ENCODE measurements at places on chromosomes 4 and X. TPM values are rescaled to one million over a fixed set of nuclear protein-coding genes. Genes with fewer than 3 reads are reported as not detected.

Gene DUX4
- total RNA-seq = not detected

Gene NMU
- 0.90 TPM for total RNA-seq

GRCh38 chr4:172173206-172173605 is 360.0 kb downstream of the GALNTL6 start:
- no peaks in the 10 kb centered on the region for H3K4me1 ChIP-seq
- no peaks in the 10 kb centered on the region for H3K36me3 ChIP-seq
- H3K27ac ChIP-seq = no peak overlapping the region
- H3K27me3 ChIP-seq = no peaks in the 10 kb centered on the region

GRCh38 chrX:94662689-94663088 is 988.7 kb downstream of the FAM133A start:
- no peak overlapping the region for H3K27ac ChIP-seq
- H3K36me3 ChIP-seq = no peaks in the 10 kb centered on the region
- no peak for DNase-seq
- H3K4me3 ChIP-seq = no peak overlapping the region

DNA sequence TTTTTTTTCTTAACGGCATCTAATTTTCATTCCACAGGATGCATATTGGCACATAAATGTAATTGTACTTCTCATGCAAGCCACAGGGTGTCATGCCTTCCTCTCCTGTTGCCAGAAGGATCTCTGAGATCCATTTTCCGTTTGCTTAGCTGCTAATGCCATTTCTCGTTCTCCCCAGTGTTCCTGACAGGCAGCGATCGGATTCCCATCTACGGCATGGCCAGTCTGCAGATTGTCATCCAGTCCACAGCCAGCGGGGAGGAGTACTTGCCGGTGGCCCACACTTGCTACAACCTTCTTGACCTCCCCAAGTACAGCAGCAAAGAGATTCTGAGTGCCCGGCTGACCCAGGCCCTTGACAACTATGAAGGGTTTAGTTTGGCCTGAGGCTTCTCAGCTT is 8.9 kb upstream of the NAP1L5 start:
- no peak overlapping the region for H3K4me3 ChIP-seq
- H3K4me1 ChIP-seq = no peaks in the 10 kb centered on the region
- peaks cover 37% of the 10 kb centered on the region for H3K36me3 ChIP-seq
- DNase-seq = no peak
- no peaks in the 10 kb centered on the region for H3K27me3 ChIP-seq

- no peaks in the 10 kb centered on the region for H3K4me1 ChIP-seq
- no peak overlapping the region for H3K27ac ChIP-seq
- H3K4me3 ChIP-seq = no peak overlapping the region
- DNase-seq = no peak
- no peaks in the 10 kb centered on the region for H3K27me3 ChIP-seq
- peaks cover 4% of the 10 kb centered on the region for H3K36me3 ChIP-seq
Observed at GRCh38 chrX:42824541-42824940, 46.6 kb upstream of the PPP1R2C start.

Gene MTNR1A
- not detected for total RNA-seq

GRCh38 chr4:114383721-114384120 is 214.9 kb upstream of the UGT8 start:
- no peaks in the 10 kb centered on the region for H3K36me3 ChIP-seq
- H3K27me3 ChIP-seq = peaks cover 9% of the 10 kb centered on the region
- no peak overlapping the region for H3K4me3 ChIP-seq
- no peaks in the 10 kb centered on the region for H3K4me1 ChIP-seq
- no peak for DNase-seq
- H3K27ac ChIP-seq = no peak overlapping the region

Gene CDS1
- total RNA-seq = 0.30 TPM

DNA sequence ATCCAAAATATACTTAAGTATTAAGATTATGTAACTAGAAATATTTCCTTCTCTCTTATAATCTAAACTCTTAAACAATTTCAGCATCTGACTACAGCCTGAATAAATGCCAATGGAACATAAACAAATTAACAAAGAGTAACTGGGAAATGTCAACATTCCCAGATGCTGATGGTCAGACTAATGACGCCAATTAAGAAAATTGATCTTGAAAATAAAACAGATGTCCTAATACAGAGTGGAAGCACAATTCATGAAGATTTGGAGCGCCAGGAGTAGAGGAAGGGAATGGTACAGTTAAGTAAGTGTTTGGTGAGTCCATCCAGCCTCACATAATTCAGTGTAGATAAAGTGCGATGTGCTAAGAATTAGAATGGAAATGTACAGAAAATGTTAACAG is 203.7 kb upstream of the NWD2 start:
- H3K36me3 ChIP-seq = no peaks in the 10 kb centered on the region
- no peaks in the 10 kb centered on the region for H3K27me3 ChIP-seq
- no peak for DNase-seq
- no peaks in the 10 kb centered on the region for H3K4me1 ChIP-seq

DNA sequence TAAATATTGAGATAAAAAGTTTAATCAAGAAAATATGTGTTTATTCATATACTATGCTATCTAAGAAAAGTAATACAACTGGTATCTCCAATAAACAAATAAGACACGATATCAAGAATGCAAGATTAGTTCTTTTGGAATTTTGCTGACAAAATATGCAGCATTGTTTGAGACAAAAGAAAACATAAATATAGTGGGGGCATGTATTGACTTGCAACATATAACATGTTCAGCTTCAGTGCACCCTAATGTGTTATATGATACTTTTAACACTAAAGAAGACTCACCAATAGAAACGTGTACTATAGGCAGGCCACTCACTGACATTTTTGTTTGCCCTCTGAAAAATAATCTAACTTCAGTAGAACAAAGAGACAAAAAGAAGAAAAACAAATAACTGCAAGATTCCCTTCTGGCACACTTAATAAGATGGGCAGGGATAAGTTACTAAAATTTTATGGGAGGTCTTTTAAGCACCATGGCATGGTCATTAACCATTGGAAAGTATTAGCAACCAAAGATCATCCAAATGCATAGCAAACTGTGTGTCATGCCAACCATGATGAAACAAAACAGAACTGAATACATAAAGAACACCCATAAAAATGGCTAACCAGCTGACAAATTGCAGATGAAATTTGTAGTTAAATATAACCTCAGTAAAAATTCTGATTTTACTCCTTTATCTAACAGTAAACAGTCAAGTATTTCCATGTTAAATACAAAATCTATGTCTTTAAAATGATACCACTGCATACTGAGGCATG is 447.9 kb upstream of the FAM241A start:
- H3K27me3 ChIP-seq = no peaks in the 10 kb centered on the region
- no peaks in the 10 kb centered on the region for H3K36me3 ChIP-seq
- no peaks in the 10 kb centered on the region for H3K4me1 ChIP-seq
- no peak for DNase-seq

GRCh38 chr4:38002451-38003071 is 42.4 kb downstream of the PTTG2 start:
- no peak for DNase-seq
- H3K4me3 ChIP-seq = no peak overlapping the region
- peaks cover 9% of the 10 kb centered on the region for H3K36me3 ChIP-seq
- H3K27me3 ChIP-seq = no peaks in the 10 kb centered on the region
- no peak overlapping the region for H3K27ac ChIP-seq
- peaks cover 59% of the 10 kb centered on the region for H3K4me1 ChIP-seq

- peaks cover 39% of the 10 kb centered on the region for H3K27me3 ChIP-seq
- H3K4me3 ChIP-seq = no peak overlapping the region
- H3K36me3 ChIP-seq = no peaks in the 10 kb centered on the region
- H3K27ac ChIP-seq = no peak overlapping the region
- no peaks in the 10 kb centered on the region for H3K4me1 ChIP-seq
Observed at GRCh38 chr4:41857226-41857641, 78.0 kb upstream of the TMEM33 start.

GRCh38 chr4:2069986-2070385 is 10.9 kb downstream of the NAT8L start:
- H3K27me3 ChIP-seq = no peaks in the 10 kb centered on the region
- no peak for DNase-seq
- H3K36me3 ChIP-seq = no peaks in the 10 kb centered on the region
- no peak overlapping the region for H3K4me3 ChIP-seq
- H3K27ac ChIP-seq = no peak overlapping the region
- H3K4me1 ChIP-seq = no peaks in the 10 kb centered on the region

Gene TMEM31
- total RNA-seq = not detected

Gene PPP4R3C
- total RNA-seq = not detected

GRCh38 chr4:10577508-10578426 is 106.8 kb downstream of the CLNK start:
- H3K27me3 ChIP-seq = no peaks in the 10 kb centered on the region
- no peaks in the 10 kb centered on the region for H3K36me3 ChIP-seq
- no peak overlapping the region for H3K4me3 ChIP-seq
- peaks cover 9% of the 10 kb centered on the region for H3K4me1 ChIP-seq
- no peak overlapping the region for H3K27ac ChIP-seq

Gene DNAAF6
- total RNA-seq = not detected

Gene DCHS2
- not detected for total RNA-seq

GRCh38 chrX:134513091-134513490 is 53.1 kb downstream of the HPRT1 start:
- no peaks in the 10 kb centered on the region for H3K27me3 ChIP-seq
- no peaks in the 10 kb centered on the region for H3K4me1 ChIP-seq
- H3K4me3 ChIP-seq = no peak overlapping the region
- peaks cover 13% of the 10 kb centered on the region for H3K36me3 ChIP-seq

GRCh38 chr4:89410687-89411086 is 103.1 kb upstream of the GPRIN3 start:
- no peak overlapping the region for H3K4me3 ChIP-seq
- DNase-seq = no peak
- H3K4me1 ChIP-seq = no peaks in the 10 kb centered on the region
- H3K27me3 ChIP-seq = no peaks in the 10 kb centered on the region
- no peak overlapping the region for H3K27ac ChIP-seq

DNA sequence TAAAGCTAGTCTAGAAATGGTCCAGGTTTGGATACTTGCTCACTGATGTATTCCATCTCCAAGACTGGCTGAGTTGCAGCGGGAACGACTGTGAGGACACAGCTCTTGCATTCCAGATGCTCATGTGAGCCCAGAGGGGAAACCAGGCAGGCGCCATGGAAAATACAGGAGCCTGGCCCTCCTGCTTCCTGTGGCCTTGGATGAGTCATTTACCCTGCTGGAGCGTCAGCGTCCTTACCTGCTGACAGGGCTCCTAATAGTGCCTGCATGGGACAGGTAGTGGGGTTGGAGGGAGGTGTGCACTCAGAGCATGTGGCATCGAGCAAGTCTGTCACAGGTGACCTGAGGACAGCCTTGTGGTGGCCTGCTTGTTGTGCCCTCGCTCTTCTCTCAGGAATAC is 69.4 kb downstream of the NSG1 start:
- H3K4me3 ChIP-seq = no peak overlapping the region
- H3K36me3 ChIP-seq = peaks cover 16% of the 10 kb centered on the region
- peaks cover 13% of the 10 kb centered on the region for H3K4me1 ChIP-seq
- no peak overlapping the region for H3K27ac ChIP-seq

- no peak overlapping the region for H3K4me3 ChIP-seq
- H3K27me3 ChIP-seq = peaks cover 9% of the 10 kb centered on the region
- no peak overlapping the region for H3K27ac ChIP-seq
- no peaks in the 10 kb centered on the region for H3K36me3 ChIP-seq
- no peaks in the 10 kb centered on the region for H3K4me1 ChIP-seq
- DNase-seq = no peak
Observed at GRCh38 chr4:47744253-47744652, 93.6 kb downstream of the CORIN start.

Gene SPATA18
- total RNA-seq = not detected

Gene F8A3
- total RNA-seq = 8.2 TPM

DNA sequence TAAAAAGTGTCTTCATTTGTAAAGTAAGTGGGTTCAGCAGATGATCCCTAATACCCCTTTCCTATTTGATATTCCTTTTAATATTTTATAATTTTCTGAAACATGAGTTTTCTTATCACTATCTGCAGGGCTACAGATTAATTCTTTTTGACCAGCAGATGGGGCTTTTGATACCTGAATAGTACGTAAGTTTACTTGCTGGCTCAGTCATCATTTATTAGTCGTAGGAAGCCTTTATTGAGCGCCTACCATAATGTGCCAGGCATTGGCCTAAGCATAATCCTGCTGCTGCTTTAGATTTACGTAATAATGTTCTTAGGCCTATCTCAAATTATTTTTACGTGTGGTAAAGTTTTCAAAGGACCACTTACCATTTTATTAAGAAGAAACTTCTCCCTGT is 33.1 kb downstream of the OSTC start:
- no peak overlapping the region for H3K27ac ChIP-seq
- H3K4me1 ChIP-seq = no peaks in the 10 kb centered on the region
- no peak for DNase-seq
- H3K4me3 ChIP-seq = no peak overlapping the region
- H3K36me3 ChIP-seq = no peaks in the 10 kb centered on the region
- no peaks in the 10 kb centered on the region for H3K27me3 ChIP-seq

GRCh38 chrX:75327607-75328006 is 53.7 kb downstream of the UPRT start:
- no peak overlapping the region for H3K27ac ChIP-seq
- no peaks in the 10 kb centered on the region for H3K4me1 ChIP-seq
- H3K36me3 ChIP-seq = peaks cover 76% of the 10 kb centered on the region
- no peaks in the 10 kb centered on the region for H3K27me3 ChIP-seq
- no peak overlapping the region for H3K4me3 ChIP-seq

All from activated naive CD8-positive, alpha-beta T cell treated with anti-CD3 and anti-CD28 coated beads for 36 hours (primary cell).